Activated CD8-positive, alpha-beta memory T cell treated with anti-CD3 and anti-CD28 coated beads, Interleukin-2, amount 50 U/mL, for 4 hours (primary cell): ENCODE measurements at places on chromosomes 6 and 20.
A peak's percentile ranks its signal among the peaks of the same experiment; 100 is the strongest.

- no peak for DNase-seq
These were observed 114.6 kb downstream of the ADAT2 start for GRCh38 chr6:143335865-143336264.

GRCh38 chr6:166413491-166413951, 30.8 kb upstream of the MPC1 start:
- DNase-seq, result peak; percentile 40

- DNase-seq, result no peak
These were observed 11.8 kb downstream of the GSTA4 start for GRCh38 chr6:52983159-52983848.

DNA sequence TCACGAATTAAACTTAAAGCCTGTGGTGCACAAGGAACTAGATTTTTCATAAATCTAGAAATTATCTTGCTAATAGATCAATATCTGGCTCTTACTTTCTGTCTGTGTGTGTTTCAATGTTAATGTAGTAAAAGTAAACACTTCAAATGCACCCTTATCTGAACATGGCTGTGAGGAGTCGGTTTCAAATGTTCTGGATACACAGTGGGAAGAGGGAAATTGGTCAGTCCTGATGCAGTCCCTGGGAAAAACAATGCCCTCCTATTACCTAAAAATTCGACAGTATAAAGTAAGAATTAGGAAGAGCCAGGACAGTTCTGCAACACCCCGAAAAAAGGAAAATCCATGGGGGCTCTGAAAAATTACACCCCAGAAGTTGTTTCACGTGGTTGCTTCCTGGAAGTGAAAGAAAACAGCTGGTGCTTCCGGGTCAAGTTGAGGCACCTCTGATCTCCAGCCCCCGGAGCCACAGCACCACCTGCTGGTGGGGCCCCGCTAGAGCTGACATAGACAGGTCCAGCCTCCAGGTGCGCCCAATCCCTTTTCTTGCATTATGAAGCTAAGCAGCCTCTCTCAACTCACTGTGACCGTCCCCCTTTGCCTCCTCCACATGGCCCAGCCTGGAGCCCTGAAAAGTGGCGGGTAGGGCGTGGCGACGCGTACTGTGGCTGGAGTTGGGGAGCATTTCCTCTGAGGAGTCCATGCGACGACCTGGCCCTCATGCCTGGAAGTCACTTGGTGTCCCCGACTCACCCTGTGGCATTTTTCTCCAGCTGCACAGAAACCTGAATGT, 8.3 kb downstream of the SEMG2 start:
- no peak for DNase-seq

- no peak for DNase-seq
These were observed 111.4 kb downstream of the RNGTT start for GRCh38 chr6:88852000-88852399.

- no peak for DNase-seq
These were observed 320.9 kb downstream of the SAMD5 start for GRCh38 chr6:147829418-147829817.

- no peak for DNase-seq
These were observed 4.3 kb downstream of the TGM6 start for GRCh38 chr20:2385026-2385425.

GRCh38 chr20:46512943-46513844, at the start of gene ZNF334:
ZNF334 (minus strand) TSS chr20:46513559; CDS start chr20:46512102, 1,457 bp downstream.
- no peak for DNase-seq

GRCh38 chr6:129677620-129678325, 32.2 kb downstream of the ARHGAP18 start:
- no peak for DNase-seq

- no peak for DNase-seq
These were observed 75.8 kb downstream of the PREP start for GRCh38 chr6:105326833-105327770.

GRCh38 chr6:122833021-122833491, 44.0 kb downstream of the SMPDL3A start:
- DNase-seq, result no peak

GRCh38 chr20:8720089-8720488, 348.8 kb upstream of the PLCB4 start:
- DNase-seq, result no peak

DNA sequence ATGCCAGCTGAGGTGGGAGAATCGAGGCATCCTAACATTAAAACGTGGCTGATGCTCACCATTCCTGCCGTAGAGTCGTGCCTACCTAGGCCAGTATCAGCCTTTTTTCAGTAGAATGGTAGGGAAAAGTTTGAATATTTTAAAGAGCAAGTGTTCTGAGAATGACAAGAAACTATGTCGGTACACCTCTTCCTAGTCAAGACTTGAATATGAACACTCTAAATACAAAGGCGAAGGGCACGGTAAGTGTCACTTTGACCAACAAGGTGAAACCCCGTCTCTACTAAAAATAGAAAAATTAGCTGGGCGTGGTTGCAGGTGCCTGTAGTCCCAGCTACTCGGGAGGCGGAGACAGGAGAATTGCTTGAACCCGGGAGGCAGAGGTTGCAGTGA, 1.0 kb downstream of the GINM1 start:
- DNase-seq, result no peak

GRCh38 chr20:19026901-19027644, 185.4 kb upstream of the SLC24A3 start:
- no peak for DNase-seq

DNA sequence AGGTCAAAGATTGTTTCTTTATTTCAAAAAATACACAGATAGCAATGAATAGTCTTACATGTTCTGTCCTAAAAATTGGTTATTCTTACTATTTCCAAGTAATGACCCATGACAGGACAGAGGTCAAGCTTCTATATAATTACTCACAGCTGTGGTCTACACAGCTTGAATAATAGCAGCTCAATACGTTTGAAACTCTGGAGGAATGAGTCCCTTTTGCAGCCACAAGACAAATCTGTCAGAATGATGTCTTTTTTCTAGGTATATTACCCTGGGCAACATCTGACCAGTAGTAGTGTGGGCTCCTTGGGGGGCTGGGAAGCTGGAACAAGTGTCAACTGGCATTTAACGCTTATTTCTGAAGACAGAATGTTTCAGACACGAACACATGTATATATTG, 84.9 kb upstream of the HTR1B start:
- no peak for DNase-seq

DNA sequence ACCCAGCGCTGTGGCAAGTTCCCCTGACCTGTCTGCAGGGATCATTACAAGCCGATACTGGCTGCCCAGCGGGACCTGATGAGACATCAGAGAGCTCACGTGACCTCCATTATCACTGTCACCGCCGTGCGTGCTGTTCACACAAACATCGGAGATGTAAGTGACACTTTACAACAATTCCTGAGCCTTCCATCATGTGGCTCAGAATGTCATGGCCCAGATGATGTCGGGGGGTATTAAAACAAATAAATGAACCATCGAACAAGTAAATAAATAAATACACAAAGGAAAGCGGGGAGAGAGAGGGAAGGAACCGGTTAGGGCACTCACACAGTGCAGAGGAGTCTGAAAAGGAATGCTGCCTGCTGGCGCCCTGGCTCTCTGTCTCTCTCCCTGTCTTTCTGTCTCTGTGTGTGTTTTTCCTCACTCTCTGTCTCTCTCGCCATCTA, 195.1 kb downstream of the BMP7 start:
- no peak for DNase-seq

DNA sequence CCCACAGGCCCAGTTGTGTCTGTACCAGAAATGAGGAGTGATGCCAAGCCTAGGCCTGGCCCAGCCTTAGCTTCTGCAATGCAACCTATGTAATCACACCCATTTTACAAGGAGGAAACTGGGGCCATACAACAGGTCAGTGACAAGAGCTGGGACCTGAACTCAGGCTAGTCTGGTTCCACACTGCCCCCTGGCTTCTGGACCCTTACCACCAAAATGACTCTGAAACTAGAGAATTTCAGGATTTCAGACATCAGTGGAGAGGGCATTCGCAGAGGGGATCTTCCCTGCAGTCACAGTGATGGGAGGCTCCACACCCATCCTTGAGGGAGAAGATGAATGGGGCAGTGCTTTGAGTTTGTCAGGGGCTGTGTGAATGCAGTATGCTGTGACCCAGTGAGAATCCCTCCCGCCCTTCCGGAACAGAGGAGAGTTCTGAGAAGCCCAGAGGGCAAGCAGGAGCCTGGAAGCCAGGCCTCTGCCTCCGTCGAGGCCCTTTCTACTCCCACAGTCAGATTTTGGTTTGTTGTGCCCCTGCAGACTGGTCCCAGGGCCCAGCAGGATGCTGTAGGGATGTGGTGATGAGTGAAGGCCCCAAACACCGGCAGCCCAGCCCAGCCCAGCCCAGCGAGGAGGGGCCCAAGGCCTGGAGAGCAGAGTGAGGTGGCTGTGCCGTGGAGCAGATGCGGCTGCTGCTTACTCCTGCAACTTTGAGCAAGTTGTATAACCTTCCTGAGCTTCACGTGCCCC, 48.1 kb upstream of the MYL9 start:
- DNase-seq, result no peak

DNA sequence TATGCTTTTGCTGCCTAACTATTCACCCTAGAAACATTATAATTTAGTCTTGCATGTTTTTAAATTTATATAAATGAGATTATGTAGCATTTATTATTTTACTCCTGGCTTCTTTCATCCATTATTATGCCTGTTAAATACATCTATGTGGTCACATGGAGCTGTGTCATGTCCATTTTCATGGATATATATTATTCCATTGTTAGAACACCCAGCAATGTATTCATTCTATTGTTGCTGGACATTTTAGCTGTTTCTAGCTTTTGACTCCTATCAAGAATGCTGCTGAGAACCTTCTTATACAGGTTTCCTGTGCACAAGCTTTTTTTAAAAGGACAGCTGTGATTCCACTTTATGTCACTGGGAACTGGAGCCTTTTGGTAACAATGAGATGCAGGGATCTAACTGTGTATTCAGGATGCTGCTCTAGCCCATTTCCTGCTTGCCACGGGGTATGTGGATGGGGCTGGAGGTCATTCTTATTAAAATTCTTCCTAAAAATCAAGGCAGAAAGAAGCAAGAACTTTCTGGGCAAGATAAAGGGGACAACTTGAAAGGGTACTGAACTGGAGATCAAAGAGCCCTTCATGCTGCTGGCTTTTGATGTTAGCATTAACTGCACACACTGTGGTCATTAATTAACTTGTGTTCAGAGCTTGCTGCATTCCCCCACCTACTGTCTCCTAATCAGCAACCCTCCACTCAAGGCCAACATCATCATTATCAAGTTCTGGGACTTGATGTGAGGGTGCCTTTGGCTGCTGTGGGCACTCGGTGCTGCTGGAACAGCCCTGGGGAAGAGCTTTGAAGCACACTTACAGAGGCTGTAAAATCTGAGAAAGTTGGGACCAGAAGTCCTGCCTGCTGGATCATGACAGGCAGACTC, 96.6 kb upstream of the AKIRIN2 start:
- DNase-seq, result no peak

DNA sequence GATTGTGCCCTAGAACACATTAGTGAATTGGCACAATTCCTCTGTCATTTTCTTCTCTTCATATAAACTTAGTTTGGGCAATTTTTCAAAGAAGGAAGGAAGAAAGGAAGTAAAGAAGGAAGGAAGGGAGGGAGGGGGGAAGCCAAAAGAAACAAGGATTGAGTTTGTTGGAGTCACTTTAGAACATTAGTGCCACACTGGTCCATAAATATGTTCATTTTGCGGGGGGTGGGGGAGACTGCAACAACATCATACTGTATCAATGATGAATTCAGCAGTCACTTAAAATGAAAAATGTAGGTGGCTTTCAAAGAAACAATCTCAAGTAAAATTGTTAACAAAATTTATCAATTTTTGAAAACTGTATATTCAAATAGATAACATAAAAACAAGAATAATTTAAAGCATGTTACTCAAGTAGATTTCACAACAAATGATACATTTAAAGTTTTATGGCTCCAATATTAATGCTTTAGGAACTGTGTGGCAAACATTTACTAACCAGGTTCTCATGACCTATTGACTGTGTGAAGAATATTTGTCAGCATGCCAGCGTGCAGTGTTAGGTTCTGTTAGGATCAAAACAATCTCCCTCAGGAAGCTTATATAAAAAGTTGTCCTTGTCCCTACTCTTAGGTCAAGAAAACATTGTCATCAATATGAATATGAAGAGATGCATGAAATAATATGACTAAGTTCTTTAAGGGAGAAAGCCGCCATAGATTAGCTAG, 208.1 kb upstream of the AGPAT4 start:
- no peak for DNase-seq

- no peak for DNase-seq
These were observed 9.6 kb downstream of the TBXT start for GRCh38 chr6:166157930-166158617.

DNA sequence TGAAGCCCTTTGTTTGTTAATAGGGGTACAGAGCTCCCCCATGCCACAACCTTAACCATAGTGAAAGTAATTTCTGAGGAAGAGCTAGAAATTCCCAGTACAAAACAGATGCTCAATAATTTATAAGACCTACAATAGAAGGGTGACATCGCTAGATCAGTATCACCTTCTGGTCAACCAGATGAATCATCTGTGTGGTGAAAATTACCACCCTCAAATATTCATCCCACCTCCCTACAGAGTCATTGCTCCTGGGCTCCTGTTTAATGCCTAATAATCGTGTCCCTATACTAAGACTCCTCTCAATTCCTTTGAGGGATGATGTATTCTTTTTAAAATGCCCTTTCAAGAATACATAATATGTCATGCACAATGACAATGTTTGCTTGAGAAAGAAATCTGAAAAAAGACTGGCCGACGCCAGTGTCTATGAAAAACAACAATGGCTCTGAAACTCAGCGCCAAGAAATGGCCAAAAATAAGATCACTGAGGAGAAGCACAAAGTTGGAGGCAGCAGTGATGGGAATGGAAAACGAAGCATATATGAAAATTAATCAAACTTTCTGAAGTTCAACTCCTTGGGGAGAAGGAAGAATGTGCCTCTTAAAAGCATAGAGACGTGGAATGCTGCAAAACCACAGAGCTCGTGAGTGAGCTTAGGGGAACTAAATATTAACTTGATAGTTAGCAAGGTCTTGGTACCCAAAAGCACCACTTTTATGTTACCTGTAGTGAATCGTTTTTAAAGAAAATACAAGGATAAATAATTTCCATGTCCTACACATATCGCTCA, 11.0 kb upstream of the ADGRF5 start:
- no peak for DNase-seq

- DNase-seq, result no peak
These were observed 44.9 kb upstream of the TLDC2 start for GRCh38 chr20:36830791-36831691.

DNA sequence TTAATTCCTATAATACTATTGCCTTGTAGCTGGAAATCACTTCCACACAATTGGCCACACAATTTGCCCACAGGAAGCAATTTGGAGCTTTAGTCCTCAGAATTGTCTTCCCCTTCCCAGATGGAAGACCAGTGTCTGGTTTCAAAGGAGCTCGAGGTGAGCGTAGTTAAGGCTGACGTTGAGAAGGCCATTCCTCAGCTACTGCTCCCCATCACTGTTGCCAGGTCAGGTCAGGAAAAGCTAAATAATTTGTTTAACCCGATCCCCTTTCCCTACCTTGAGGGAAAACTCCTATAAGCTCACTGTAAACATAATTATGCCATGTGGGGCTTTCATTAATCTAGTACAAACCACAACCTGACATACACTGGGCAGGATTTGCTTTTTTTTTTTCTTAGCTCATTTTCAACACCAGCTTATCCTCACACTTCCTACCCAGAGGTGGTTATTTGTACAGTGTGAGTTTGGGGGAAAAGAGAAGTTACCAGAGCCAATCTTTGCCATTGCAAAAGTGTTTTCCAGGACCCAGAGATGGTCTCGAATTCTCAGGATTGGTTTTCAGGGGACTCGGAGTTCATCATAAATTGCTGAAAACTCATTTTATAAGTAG, 242.7 kb downstream of the CLIC5 start:
- DNase-seq, result no peak

- DNase-seq, result no peak
These were observed 6.4 kb upstream of the PNPLA1 start for GRCh38 chr6:36263390-36264000.

- no peak for DNase-seq
These were observed 422.8 kb downstream of the EPM2A start for GRCh38 chr6:145312481-145312880.

- no peak for DNase-seq
These were observed 135.1 kb downstream of the PLG start for GRCh38 chr6:160837146-160837545.
